ENCODE measurements at places on chromosomes 12 and 14.
A peak's percentile ranks its signal among the peaks of the same experiment; 100 is the strongest.

DNA sequence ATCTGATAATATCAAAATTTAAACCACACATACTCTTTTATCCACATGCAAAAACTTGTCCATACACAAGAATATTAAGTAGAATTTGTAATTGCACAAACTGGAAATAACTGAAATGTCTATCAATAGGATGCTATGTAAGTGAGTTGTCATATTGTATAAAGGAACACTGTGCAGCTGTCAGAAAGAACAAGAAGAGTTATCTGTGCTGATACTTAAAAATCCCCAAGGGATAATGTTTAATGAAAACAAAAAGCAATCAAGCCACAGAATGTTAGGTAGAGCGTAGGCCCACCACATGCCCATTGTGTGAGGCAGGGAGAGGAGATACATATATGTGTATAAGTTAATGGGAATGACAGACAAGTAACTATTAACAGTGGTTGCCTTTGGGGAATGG is 25.9 kb upstream of the HIGD1C start:
- no peak for DNase-seq

DNA sequence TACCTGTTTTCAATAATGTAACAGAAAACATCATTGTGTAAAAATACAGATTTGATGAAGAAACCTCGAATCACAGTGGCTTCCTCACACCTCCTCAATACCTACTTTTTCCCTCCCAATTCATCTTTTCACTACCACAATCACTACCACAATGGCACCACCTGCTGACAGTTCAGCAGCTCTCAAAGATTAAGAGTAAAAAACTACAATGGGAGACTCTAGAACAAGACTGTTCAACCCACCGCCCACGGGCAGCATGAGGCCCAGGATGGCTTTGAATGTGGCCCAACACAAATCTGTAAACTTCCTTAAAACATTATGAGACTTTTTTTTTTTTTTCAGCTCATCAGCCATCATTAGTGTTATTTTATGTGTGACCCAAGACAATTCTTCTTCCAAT is 15.2 kb downstream of the MED6 start:
- peak; percentile 33 for DNase-seq

- DNase-seq: no peak
These were observed 283 bp downstream of the VIPAS39 start for GRCh38 chr14:77457115-77457521.

DNA sequence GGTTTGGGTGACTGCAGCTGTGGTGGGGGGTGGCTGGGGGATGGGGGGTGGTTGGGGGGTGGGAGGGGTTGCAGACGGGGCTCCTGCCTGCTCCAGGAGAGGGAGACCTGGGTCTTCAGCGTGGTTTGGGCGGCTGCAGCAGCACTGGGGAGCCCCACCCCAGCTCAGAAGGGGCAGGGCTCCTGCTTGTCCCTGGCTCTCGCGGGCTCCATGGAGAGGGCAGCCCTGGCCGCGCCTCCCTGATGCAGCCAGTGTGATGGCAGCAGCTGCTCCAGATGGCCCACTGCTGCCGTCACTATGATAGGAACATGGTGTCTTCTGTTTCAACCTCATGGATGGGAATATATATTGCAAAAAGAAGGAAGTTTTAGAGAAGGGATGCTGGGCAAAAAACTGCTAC is 22.9 kb downstream of the TRHDE start:
- DNase-seq: no peak

Data from spinal cord (tissue), 10 donors.